ENCODE measurements at places on chromosomes 5 and 9.

DNA sequence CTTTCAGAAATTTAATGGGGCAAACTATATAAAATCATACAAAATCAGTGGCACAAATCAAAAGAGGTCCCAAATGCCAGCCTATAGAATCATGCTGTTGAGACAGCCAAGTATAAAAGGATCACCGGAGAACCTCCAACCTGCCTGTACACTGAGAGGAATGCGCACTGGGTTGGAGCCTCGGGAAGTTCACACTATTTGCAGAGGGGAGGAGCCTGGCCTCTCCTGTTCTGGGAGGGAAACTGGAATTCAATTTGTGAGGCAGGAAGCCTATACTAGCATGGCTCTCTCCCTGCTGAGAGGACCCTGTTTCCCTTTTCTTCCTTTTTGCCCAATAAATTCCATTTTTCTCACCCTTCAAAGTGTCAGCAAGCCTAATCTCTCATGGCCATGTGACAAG, 406.0 kb downstream of the HINT1 start:
- DNase-seq = no peak

GRCh38 chr5:175728316-175728715, 70.4 kb downstream of the HRH2 start:
- DNase-seq = no peak

DNA sequence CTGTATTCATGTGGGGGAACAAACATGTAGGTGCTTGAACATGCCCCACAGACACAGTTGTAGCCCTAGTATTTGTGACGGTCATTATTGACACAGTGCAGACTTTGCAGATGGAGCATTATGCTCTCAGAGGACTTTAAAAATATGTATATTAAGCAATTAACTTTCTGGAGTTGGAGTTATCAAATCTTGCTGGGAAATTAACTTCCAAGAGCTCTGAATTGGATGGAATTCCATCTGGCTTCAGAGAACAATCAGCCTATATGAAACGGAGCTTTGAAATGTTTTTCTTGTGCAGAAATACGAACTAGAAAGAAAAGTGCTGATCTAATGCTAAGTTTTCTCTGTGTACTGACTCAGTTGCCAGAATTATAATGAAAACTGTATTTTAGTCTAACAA, 50.9 kb upstream of the FSD1L start:
- no peak for DNase-seq

DNA sequence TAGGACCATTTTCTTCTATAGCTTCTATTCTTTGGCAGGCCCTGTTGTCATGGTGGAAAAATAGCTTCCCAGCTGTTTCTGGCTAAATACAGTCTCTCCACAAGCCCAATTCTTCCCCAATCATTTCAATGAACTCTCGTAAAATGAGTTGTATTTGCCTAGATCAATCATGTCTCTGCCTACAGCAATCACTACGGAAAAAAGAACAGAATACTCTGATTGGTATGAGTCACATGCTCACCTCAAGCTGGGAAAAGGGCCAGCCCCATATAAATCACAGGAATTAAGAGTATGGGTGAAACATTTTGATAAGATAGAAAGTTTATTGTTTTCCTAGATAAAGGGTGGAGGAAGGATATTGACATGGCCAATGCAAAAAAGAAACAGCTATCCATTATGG, 711.4 kb downstream of the EFNA5 start:
- no peak for DNase-seq

GRCh38 chr5:72101828-72102227, 5.4 kb upstream of the MAP1B start:
- DNase-seq = no peak

DNA sequence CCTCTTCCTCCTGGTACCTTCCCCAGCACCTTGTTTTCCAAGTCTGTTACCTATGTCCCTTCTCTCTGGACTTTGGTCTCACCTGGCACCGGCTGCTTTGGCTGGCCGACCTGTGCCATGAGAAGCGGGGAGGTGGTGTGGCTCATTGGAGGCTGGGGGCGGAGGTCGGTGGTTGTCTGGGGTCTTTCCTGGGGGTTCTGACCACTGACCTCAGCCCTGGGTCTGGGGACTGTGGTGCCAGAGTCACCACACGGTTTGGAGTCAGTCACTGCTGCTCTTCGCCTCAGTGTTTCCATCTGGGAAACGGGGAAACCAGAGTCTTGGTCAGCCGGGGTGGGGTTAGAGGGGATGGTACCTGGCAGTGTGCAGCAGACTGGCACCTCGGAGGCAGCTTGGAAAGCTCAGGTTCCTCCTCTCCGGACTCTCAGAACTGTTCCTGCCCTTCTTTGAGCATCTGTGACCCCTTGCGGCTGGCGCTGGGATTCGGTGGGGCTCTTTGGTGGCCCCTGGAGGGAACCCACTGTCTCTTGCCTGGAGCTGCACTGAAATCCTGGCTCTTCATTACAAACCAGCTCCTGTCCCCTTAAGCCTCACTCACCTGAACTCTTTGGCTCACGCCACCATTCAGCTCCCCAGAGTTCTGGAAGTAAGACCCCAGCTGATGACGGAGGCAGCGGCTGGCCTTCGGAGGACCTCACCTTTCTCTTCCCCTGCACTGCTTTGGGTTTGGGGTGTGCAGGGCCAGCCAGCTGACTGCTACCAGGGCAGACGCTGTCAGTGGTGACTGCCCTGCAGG, 4.1 kb upstream of the RXRA start:
- DNase-seq = no peak

GRCh38 chr5:61280205-61280604, 51.9 kb upstream of the ZSWIM6 start:
- peak; percentile 68 for DNase-seq

DNA sequence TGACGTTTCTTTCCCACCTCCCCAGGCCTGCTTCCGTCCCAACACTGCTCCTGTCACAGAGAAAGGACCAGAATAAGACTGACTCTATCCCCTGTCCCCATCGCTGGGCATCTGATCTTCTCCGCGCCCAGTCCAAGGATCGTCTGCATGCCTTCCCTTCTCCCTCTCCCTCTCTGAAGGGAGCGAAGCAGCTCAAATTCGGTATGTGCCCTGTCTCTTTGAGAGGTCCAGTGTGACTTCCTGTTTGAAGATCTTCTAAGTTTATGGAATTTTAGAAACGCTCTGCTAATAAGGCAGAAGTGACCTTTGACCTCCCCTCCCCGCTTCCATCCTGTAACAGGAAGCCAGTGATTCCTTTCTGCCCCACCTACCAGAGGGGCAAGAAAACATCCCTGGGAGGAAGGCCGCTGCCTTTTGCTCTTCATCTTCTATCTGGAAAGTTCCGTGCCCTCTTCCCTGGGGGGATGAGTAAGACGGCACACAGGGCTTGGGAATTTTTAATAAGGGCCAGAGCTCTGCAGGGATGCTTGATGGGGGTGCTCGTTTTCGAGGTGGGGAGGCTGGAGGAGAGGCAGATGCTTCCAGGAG, 40.7 kb upstream of the RNU6ATAC start:
- DNase-seq = no peak

GRCh38 chr9:2338777-2339365, 282.7 kb upstream of the VLDLR start:
- DNase-seq = no peak

DNA sequence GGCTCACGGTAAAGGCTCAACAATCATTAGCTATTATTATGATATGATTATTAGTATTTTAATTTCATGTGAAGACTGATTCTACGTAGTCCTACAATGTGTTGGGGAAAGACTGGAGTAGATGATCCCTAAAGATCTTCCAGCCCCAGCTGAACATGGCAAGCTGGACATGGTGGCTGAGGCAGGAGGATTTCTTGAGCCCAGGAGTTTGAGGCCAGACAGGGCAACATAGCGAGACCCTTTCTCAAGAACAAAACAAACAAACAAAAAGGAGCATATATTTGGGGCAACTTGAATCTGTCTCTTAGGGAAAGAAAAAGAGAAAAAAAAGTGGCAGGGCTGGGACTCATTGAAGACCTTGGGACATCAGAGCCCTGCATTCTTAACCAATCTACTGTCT, 16.2 kb upstream of the FAT2 start:
- no peak for DNase-seq

- no peak for DNase-seq
These were observed 586.6 kb downstream of the DNAH5 start for GRCh38 chr5:13357929-13358328.

GRCh38 chr9:86075132-86076109, 23.9 kb downstream of the GOLM1 start:
- no peak for DNase-seq

GRCh38 chr5:125327676-125328075, 581.2 kb upstream of the ZNF608 start:
- no peak for DNase-seq

- DNase-seq = no peak
These were observed 125.5 kb downstream of the TENT4A start for GRCh38 chr5:6838736-6839135.

DNA sequence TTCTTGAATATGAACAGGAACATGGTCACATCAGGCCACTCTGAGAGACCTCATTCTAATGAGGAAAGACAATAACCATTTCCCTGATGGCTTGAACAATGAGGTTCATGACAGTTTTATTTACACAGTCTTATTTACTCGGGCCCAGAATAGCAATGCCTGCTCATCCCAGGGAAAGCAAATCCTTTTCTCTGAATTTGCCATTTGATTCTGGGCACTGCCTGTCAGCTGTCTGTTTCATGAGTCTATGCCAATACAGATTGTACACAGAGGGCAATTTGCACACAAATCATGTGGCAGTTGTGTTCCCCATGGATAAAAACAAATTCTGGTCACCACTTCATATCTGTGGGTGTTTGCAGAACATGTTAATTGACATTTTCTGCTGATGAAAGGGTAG, 492.5 kb downstream of the ACTL7B start:
- DNase-seq = no peak
